ENCODE measurements at places on chromosomes 11 and 22.

DNA sequence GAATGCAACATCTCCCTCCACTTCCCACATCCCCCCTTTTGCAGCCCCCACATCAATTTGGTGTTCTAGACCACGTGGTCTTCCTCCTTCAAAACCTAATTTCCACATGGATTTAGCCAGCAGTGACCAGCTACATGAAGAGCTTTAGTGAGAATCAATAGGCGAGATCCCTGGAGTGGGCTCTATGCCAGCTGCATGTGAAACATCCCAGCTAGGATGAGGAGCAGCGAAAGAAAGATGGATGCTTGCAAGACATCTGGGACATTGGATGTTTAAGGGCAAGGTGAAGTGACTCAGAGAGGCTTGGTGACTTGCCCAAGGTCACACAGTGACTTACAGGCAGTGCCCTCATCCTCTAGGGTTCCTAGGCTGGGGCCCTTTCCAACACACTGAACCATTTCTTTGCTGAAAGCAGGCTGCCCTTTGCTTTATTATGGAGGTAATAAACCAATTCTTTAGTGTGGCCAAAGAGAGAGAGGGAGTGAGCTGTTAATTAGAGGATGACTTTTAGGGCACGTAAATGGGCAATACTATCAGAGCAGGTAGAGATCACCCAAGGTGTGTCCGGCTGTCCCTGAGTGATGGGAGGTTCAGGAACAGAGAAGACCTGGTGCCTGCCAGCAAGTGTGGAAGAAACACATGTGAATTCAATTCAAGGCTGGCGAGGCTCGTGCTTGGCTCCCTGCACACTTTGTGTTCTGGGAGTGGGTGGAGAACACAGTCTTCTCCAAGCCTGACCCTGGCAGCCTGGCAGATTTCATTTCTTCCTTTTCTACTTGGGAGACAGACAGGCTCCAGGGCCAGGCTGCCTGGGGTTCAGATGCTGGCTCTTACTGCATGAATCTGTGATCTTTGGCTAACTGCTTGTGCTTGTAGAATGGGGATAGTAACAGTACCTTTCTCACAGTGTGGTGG, 24.0 kb downstream of the TSPAN18 start:
- no peak for DNase-seq

DNA sequence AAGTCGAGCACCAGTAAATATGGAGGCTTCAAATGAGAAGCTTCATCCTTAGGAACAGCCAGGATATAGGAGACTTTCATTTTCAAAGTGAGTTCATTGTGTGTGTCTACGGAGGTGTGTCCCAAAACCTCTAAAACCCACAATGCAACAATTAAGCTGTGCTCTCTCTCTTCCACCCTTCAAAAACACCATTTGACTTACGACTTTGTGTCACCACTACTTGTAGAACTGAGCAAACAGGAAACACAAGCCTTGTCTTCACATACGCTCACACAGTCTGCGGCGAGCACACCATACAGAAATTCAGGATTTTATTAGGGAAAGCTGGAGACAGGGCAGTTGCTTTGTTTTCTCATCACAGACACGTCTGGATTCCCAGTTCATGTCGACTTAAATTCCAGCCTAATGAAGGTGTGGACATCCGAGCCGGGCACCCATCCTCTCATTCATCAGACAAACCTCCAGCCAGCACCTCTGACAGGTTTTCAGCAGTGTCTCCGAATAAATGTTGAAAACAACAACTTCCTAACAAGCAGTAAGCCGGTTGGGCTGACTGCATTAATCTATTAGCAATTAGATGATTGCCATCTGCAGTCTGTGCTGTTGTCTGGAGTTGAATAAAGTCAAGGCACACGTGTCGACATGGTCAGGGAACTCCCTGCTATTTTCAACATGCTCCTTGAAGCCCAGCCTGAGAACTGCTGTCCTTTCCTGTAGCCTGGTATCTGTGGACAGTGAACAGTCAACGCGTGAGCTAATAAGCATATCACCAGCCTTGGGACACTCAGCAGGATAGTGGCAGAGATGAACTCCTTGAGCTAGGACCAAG, 1411.1 kb downstream of the BRD1 start:
- no peak for DNase-seq

- DNase-seq: no peak
These were observed 77.5 kb downstream of the THAP12 start for GRCh38 chr11:76303399-76303798.

GRCh38 chr22:36350751-36351594, 36.8 kb downstream of the MYH9 start:
- no peak for DNase-seq

DNA sequence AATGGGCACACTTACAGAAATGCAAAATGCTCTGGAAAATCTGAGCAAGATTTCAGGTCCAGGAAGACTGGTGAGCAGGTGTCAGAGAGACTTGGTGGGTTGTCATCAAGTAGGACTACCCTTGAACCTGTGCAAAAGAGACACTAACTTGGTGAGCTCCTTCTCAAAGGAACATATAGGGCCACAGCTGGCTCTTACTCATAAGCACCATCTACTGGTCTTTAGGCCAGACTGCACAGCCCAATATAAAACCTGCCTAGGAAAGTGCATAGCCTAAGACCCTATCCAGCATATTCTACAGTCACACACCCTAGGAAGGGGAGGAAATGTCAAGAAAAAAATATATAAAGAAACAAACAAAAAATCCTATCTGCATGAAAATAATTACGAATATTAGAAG, 18.2 kb upstream of the OR10W1 start:
- DNase-seq: no peak

- no peak for DNase-seq
These were observed 16.0 kb upstream of the TMPRSS4 start for GRCh38 chr11:118060869-118061268.

GRCh38 chr11:83568516-83568915, 282.3 kb upstream of the CCDC90B start:
- DNase-seq: no peak

DNA sequence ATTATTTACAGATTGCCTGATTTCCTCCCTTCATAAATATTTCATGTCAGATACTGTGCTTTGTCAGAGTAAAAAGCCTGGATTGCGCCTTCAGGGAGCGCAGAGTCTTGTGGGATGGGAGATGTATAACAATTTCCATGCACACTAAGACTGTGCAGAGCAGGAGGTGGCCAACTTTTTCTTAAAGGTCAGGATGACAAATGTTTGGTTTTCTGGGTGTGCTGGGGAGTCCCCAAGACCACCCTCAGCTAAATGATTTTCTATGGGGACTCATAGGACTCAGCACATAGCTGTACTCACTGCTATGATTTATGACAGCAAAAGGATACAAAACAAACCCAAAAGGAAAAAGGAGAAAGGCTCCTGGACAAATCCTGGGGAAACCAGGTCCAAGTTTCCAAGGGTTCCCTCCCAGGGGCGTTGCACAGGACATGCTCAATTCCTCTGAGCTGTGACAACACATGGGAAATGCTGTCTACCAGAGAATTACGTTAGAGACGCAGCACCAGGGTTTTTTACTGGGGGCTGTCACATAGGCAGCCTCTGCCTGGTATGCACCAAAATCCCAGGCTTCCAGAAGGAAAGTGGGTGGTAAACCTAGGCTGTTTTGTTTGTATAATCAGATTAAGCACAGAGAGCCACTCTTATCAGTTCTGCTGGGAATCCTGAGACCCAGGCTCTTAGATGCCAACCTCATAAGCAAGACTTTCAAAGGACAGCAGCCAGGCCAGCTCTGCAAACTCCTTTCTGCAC, 59.1 kb downstream of the CSNK2A3 start:
- DNase-seq: no peak

- DNase-seq: no peak
These were observed 11.7 kb upstream of the TMEM191C start for GRCh38 chr22:21455334-21456089.

DNA sequence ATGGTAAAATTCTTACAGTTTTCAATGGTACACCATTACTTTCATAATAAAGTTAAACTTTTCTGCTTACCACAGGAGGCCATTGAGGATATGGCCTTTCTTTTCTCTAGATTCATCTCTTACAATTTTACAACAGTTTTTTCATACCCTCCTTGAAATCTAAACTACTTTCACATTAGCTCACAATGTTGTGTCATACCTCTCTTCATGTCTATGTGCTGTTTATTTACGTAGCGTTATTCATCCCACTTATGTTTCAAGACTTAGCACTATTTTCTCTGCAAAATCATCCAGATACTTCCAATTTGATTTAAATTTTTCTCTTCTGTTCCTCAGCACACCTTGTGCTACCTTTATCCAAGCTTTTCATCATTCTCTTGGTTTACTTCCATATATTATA, 123.3 kb downstream of the METTL15 start:
- no peak for DNase-seq

- DNase-seq: no peak
These were observed 831 bp upstream of the TP53AIP1 start for GRCh38 chr11:128943428-128943976.

- DNase-seq: no peak
These were observed 533.5 kb downstream of the BUD13 start for GRCh38 chr11:116239247-116239646.

DNA sequence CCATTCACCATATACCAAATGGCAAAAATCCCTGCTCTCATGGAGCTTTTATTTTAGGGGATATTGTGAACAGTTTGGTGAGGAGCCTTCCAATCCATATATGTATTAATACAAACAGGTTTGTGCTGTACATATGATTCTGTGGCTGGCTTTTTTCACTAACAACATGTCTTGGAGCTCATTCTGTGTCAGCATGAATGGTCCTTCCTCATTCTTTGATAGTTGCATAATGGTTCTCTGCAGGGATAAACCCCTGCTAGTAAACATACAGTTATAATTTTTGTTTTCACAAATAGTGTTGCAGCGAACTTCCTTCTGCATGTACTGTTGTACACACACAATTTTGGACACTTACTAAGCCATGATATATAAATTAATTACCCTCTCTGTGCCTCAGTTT, 8.3 kb downstream of the PRR5L start:
- DNase-seq: no peak

- no peak for DNase-seq
These were observed 798.0 kb downstream of the DLG2 start for GRCh38 chr11:84829162-84829561.

GRCh38 chr11:1219446-1219833, 3.4 kb upstream of the MUC5B start:
- no peak for DNase-seq

DNA sequence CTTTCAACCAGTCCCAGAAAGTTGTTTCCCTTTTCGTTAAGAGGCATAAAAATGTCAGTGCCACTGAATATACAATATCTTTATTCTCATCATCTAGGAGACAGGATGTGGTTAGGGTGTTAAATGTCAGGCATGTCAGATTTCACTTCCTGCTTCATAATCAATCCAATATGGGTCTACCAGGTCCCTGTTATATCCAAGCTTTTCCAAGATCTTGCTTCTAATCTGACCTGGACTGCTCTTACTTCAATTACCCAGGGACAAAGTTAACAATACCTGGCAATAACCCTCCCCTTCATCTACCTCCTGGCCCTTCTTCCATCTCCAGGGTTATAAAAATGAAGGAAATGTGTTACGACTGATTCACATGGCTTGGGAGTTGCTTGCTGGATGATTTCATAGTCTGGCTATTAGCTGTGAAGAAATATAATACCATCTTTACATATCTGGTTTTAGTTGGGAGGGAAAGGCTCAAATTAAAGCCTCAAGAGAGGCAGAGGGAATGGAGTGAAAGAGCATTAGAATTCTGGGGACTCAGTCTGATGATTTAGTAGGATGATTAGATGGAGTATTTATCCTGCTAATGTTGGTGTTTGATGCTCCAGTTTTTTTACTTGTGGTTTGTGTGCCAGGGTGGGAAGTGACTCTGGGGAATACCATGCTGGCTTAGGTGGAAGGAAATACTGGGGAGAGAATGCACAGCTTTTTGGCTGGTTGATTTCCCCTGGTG, 534.3 kb downstream of the ETS1 start:
- DNase-seq: no peak

DNA sequence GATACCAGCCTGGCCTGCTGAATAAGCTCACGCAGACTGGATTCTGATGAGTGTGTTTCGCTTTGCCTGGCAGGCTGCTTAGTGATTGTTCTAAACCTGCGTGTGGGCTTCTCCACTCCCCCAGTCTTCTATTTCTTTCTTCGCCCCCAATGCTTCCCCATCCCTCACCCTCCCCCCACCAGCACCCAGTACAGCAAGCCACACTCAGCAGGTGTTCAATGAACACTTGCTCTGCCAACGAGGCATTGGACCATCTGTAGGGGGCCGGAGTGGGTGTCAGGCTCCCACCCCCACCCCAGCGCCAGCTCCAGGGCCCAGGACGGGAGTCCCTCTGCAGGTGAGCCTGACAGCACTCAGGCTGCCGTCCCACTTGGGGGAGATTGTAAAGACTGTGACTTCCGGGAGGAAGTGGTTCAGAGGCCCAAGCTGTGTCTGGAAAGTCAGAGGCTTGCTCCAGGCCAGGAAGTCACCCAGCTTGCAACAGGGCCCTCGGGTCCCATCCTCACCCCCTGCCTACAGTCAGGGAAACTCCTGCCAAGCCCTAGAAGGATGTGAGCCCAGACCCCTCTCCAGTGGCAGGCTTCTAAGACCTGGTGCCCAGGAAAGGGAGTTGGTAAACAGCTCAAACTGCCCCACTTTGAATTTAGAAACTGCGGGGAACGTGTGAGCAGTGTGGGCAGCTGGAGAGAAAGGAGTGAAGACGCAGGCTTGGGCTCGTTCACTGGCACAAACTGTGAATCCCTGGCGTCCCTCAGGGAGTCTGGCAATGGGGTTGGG, 66.3 kb upstream of the PRDM11 start:
- DNase-seq: no peak

- DNase-seq: no peak
These were observed 27.0 kb upstream of the LRRC4C start for GRCh38 chr11:41486424-41486823.

GRCh38 chr11:108196901-108197300, 25.5 kb downstream of the NPAT start:
- no peak for DNase-seq

DNA sequence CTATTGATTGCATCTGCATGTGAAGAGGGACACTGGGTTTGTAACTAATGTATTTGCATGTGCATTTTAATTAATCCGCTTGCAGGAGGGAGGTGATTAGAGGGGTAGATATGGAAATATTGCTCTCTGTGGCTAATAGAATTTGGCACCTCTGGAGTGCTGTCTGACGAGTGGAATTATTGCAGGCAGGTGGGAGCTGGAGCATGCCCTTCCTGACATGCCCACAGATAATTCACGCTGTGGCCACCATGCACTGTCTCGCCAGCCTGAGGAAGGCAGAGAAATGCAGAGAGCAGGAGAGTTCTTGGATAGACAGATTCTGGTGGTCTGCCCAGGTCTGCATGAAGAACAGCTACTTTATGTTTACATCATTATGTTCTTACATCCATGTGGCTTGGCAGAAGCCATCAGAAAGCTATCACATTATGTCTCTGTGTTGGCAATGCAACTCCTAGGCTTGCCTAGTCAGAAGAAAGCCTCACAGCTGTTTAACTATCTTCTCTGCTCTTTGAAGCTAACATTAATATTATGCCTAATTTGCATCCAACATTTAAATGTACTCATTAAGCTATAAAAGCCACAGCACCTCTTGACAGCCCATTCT, 89.4 kb upstream of the DRD2 start:
- no peak for DNase-seq

- DNase-seq: peak; percentile 48
These were observed 17.9 kb downstream of the CRELD2 start for GRCh38 chr22:49936018-49936972.
